ENCODE measurements at places on chromosomes 13 and 19.

DNA sequence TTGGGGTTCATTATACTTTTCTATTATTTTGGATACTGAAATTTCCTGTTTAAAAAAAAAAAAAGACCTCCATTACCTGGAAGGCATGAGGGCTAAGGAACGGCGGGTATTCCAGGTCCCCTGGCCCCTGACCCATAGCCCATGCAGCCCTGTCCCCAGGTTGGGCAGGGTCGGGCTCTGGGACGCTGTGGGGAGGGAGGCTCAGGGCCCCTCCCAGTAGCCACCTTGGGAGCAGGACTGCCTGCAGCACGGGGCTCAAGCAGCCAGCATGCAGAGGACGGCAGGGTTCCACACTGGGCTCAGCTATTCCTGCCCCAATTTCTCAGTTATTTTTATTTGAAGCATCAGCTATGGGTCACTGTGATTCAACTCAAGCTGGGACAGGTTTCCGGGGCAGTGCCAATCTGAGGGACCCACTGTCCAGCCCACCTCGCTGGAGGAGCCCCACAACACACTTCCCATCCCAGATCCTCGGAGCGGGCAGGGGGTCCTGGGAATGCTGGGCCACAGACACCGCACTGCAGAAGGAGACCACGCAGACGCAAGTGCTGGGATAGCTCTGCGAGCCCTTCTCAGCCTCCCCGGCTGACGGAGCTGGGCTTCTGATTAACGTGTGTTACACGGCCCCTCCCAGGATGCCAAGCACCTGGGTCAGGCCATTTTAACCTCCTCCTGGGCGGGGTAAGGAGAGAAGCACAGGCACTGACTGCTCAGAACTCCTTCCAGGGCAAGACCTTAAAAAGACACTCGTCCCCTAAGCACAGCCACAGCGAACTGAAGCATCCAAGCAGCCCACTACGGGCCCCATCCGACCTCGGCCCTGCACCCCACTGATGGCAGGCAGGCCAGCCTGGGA is 60.1 kb downstream of the PEPD start:
- H3K27ac ChIP-seq = no peak overlapping the region
- no peaks in the 10 kb centered on the region for H3K4me1 ChIP-seq
- H3K27me3 ChIP-seq = no peaks in the 10 kb centered on the region
- no peak overlapping the region for H3K4me3 ChIP-seq
- no peak for DNase-seq

DNA sequence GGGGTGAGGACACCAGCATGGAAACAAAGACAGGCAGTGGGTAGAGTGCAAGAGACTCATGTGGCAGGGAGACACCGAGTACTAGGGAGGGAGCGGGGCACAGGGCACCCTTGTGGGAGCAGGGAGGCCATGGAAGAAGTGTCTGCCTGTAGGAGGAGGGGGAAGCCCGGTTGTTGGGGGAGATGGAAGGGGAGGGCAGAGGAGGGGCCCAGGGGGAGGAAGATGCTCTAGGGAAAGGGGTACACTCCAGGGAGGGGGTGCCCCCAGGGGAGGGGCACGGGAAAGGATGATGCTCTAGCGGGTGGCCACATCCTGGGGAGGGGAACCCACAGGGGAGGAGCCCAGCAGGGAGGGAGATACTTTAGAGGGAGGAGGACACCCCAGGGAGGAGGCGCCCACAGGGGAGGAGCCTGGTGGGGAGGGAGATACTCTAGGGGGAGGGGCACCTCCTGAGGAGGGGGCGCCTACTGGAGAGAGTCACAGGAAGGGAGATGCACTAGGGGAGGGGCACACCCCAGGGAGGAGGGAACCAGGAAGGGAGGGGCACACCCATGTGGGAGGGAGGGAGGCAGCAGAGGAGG is 24.9 kb downstream of the CPAMD8 start:
- no peaks in the 10 kb centered on the region for H3K27me3 ChIP-seq
- H3K4me3 ChIP-seq = no peak overlapping the region
- H3K36me3 ChIP-seq = no peaks in the 10 kb centered on the region
- DNase-seq = peak; percentile 24
- H3K4me1 ChIP-seq = no peaks in the 10 kb centered on the region

- no peaks in the 10 kb centered on the region for H3K4me1 ChIP-seq
- no peak overlapping the region for H3K27ac ChIP-seq
- no peak overlapping the region for H3K4me3 ChIP-seq
- H3K27me3 ChIP-seq = peaks cover 4% of the 10 kb centered on the region
Observed at GRCh38 chr19:359653-359925, 15.0 kb upstream of the MIER2 start.

GRCh38 chr13:29878101-29878500 is 27.7 kb upstream of the UBL3 start:
- no peak overlapping the region for H3K4me3 ChIP-seq
- H3K4me1 ChIP-seq = no peaks in the 10 kb centered on the region
- DNase-seq = no peak
- H3K27me3 ChIP-seq = no peaks in the 10 kb centered on the region
- no peaks in the 10 kb centered on the region for H3K36me3 ChIP-seq

- no peak overlapping the region for H3K4me3 ChIP-seq
- H3K4me1 ChIP-seq = no peaks in the 10 kb centered on the region
- H3K36me3 ChIP-seq = no peaks in the 10 kb centered on the region
- no peaks in the 10 kb centered on the region for H3K27me3 ChIP-seq
Observed at GRCh38 chr19:28519952-28520861, 692.7 kb downstream of the UQCRFS1 start.

DNA sequence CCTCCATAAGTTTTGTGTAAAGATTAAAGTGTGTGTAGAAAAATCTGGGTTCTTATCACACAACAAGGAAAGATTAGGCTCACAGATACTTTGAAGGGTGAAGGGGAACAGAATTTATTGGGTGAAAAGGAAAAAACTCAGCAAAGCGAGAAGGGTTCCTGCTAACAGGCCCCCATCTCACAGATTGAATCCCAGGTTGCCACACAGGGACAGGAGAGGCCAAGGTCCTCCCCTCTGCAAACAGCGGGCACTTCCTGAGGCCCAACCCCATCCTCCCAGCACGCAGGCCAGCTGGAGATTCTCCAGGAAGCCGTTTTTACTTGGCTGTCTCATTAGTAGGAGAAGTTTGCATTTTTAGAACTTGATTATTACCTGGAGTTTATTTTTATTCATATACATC is 15.2 kb upstream of the ERCC5 start:
- no peak for DNase-seq
- no peaks in the 10 kb centered on the region for H3K27me3 ChIP-seq
- no peak overlapping the region for H3K27ac ChIP-seq
- peaks cover 92% of the 10 kb centered on the region for H3K36me3 ChIP-seq
- H3K4me1 ChIP-seq = peaks cover 4% of the 10 kb centered on the region

DNA sequence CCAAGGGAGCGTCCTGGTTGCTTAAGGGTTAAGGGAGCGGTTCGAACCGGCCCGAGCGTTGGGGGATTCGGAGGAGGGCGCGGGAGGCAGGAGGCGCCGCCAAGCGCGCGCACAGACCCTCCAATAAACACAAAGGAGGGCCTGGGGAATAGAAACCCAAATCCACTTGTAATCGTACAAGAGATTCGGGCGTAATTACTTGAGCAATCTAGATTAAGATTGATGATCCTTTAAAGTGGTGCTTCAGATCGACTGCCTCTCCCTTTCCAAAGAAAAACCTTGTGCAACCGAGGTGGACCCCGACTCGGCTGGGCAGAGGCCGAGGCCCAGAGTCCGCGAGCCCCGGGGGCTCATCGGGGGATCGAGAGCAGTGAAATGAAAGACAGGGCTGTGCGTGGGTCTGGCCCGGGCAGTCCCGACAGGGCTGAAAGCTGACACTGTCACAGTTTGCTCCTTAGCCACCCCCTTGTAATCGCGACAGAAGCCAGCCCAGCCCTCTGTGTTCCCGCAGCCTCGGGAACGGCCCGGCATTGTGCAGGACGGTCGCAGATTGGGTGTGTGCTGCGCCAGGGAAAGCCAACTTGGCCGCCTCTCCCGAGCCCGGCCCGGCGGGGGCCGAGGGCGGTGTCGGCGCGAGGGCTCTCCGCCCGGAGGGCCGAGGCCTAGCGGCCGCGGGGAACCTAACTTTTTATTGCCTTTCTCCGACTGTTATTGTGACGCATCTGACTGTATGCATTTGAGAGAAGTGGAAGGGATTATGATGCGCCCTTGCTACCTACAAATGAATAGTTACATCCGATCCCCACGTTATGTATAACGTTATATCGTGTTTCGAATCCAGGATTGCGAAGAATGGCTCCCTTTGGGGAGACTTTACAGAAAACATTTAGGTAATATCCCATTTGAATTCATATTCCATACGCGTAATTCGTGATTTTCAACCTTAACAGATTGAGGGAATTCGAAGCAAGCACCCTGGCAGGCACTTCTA is 5.5 kb downstream of the MAB21L1 start:
- no peaks in the 10 kb centered on the region for H3K36me3 ChIP-seq
- peak overlapping the region; percentile 58 for H3K4me3 ChIP-seq
- peak; percentile 65 for DNase-seq
- no peaks in the 10 kb centered on the region for H3K27me3 ChIP-seq
- H3K27ac ChIP-seq = peak overlapping the region; percentile 71

GRCh38 chr19:45645631-45646344 is 6.6 kb upstream of the EML2 start:
- no peaks in the 10 kb centered on the region for H3K4me1 ChIP-seq
- DNase-seq = peak; percentile 85
- H3K27ac ChIP-seq = no peak overlapping the region
- no peaks in the 10 kb centered on the region for H3K36me3 ChIP-seq
- no peaks in the 10 kb centered on the region for H3K27me3 ChIP-seq

GRCh38 chr13:33264620-33264978 is 21.0 kb downstream of the STARD13 start:
- no peaks in the 10 kb centered on the region for H3K36me3 ChIP-seq
- H3K4me3 ChIP-seq = no peak overlapping the region
- H3K4me1 ChIP-seq = peaks cover 35% of the 10 kb centered on the region
- H3K27ac ChIP-seq = peak overlapping the region; percentile 58
- DNase-seq = no peak

- no peaks in the 10 kb centered on the region for H3K36me3 ChIP-seq
- DNase-seq = no peak
- no peaks in the 10 kb centered on the region for H3K27me3 ChIP-seq
- H3K4me1 ChIP-seq = no peaks in the 10 kb centered on the region
Observed at GRCh38 chr13:37747071-37747612, 122.4 kb downstream of the TRPC4 start.

- H3K4me1 ChIP-seq = peaks cover 9% of the 10 kb centered on the region
- H3K27ac ChIP-seq = no peak overlapping the region
- H3K36me3 ChIP-seq = no peaks in the 10 kb centered on the region
- no peak for DNase-seq
Observed at GRCh38 chr13:87677496-87678371, 6.6 kb downstream of the SLITRK5 start.

DNA sequence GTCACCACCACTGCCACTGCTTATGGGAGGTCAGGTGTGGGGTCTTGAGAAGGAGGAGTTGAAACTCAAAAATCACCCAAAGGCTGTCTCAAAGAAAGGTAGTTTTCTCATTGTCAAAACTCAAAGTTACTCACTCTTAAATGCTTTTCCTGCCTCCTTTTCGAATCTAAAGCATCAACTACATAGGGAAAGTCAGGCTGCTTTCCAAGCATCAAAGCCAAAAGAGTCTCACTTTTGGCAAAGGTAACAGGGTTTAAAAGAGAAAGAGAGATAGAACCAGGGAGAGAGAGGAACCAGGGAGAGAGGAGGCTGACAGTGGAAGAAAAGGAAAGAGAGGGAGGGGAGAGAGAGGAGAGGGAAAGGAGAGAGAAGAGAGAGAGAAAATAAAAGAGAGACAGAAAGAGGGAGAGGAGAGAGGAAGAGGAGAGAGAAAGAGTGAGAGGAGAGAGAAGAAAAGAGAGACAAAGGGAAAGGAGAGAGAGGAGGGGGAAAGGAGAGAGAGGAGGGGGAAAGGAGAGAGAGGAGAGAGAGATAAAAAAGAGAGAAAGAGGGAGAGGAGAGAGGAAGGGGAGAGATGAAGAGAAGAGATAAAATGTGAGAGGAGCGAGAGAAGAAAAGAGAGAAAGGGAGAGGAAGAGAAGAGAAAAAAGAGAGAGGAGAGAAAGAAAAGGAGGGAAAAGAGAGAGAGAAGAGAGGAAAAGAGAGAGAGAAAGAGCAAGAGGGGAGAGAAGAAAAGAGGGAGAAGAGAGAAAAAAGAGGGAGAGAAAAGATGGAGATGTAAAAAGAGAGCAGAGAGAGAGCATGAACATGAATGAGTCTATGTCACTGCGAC is 262.0 kb upstream of the TSHZ3 start:
- H3K36me3 ChIP-seq = no peaks in the 10 kb centered on the region
- no peaks in the 10 kb centered on the region for H3K27me3 ChIP-seq
- DNase-seq = no peak
- no peaks in the 10 kb centered on the region for H3K4me1 ChIP-seq

GRCh38 chr13:112711528-112712265 is 21.9 kb downstream of the ATP11A start:
- H3K4me3 ChIP-seq = peak overlapping the region; percentile 45
- no peaks in the 10 kb centered on the region for H3K27me3 ChIP-seq
- no peaks in the 10 kb centered on the region for H3K36me3 ChIP-seq
- peak; percentile 83 for DNase-seq

GRCh38 chr19:44905437-44906160 is at the start of gene APOE:
APOE (plus strand) TSS chr19:44905796; CDS start chr19:44906625, 829 bp downstream.
- H3K27ac ChIP-seq = no peak within 1 kb of the TSS
- H3K27me3 ChIP-seq = peaks cover 29% of the 10 kb centered on the region
- H3K4me3 ChIP-seq = peak within 1 kb of the TSS; percentile 40
- DNase-seq = no peak
- peaks cover 10% of the 10 kb centered on the region for H3K4me1 ChIP-seq

DNA sequence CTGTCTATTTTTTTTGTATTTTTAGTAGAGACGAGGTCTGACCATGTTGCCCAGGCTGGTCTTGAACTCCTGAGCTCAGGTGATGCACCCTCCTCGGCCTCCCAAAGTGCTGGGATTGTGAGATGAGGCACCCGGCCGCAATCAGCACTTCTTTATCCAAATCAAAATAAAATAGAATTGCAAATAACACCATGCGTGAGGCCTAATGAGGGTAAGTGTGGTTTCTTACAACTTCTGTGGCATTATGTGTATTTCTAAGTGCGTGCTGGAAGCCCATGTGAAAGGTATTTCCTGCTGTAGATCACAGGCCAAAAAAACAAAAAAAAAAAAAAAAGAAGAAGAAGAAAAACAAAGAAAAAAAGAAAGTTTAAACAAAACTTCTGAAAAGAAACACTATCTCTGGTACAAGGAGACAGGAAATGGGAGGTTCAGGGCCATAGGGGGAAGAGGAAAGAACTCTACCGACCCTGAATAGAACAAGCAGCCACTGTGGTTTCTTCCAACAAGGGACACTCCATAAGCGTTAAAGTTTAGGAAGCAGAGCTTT is 3.0 kb upstream of the GRAMD1A start:
- DNase-seq = no peak
- no peaks in the 10 kb centered on the region for H3K36me3 ChIP-seq
- peak overlapping the region; percentile 26 for H3K27ac ChIP-seq
- H3K27me3 ChIP-seq = no peaks in the 10 kb centered on the region
- no peak overlapping the region for H3K4me3 ChIP-seq

GRCh38 chr13:104900191-104900817 is 1635.2 kb downstream of the EFNB2 start:
- no peak for DNase-seq
- no peaks in the 10 kb centered on the region for H3K27me3 ChIP-seq
- H3K4me1 ChIP-seq = no peaks in the 10 kb centered on the region
- H3K36me3 ChIP-seq = no peaks in the 10 kb centered on the region
- no peak overlapping the region for H3K27ac ChIP-seq
- H3K4me3 ChIP-seq = no peak overlapping the region

Data from heart left ventricle (tissue), 16 donors.